Activated CD4-positive, alpha-beta T cell treated with anti-CD3 and anti-CD28 coated beads, Interleukin-2, amount 50 U/mL, for 1 hour (primary cell): ENCODE measurements at places on chromosomes 3 and 15.
A peak's percentile ranks its signal among the peaks of the same experiment; 100 is the strongest.

- no peak for DNase-seq
These were observed 15.0 kb downstream of the RYK start for GRCh38 chr3:134235577-134236076.

DNA sequence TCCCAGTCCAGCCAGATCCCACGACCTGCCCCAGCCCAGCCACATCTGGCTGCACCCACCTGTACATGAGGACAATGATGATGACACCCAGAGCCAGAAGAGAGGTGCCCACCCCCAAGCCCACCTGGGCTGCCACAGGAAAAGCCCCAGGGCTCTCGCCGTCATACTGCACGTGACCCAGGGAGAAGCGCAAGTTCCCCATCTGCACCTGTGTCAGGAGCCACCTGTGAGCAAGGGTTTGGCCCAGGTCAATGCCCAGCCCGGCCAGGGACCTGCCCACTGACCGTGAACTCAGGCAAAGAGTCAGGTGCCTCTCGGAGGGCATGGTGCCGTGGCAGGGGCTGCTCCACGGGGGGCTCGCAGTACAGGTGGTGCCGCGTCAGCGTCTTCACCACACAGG, 16.3 kb downstream of the PLXNB1 start:
- DNase-seq, result no peak

GRCh38 chr15:50182219-50183013, 420 bp downstream of the SLC27A2 start:
- peak; percentile 27 for DNase-seq

GRCh38 chr3:46348823-46349482, 5.0 kb upstream of the CCR2 start:
- DNase-seq, result no peak

GRCh38 chr3:177928172-177928873, 607.9 kb upstream of the KCNMB2 start:
- no peak for DNase-seq

- no peak for DNase-seq
These were observed 101.3 kb downstream of the UBE2E2 start for GRCh38 chr3:23304424-23304823.

DNA sequence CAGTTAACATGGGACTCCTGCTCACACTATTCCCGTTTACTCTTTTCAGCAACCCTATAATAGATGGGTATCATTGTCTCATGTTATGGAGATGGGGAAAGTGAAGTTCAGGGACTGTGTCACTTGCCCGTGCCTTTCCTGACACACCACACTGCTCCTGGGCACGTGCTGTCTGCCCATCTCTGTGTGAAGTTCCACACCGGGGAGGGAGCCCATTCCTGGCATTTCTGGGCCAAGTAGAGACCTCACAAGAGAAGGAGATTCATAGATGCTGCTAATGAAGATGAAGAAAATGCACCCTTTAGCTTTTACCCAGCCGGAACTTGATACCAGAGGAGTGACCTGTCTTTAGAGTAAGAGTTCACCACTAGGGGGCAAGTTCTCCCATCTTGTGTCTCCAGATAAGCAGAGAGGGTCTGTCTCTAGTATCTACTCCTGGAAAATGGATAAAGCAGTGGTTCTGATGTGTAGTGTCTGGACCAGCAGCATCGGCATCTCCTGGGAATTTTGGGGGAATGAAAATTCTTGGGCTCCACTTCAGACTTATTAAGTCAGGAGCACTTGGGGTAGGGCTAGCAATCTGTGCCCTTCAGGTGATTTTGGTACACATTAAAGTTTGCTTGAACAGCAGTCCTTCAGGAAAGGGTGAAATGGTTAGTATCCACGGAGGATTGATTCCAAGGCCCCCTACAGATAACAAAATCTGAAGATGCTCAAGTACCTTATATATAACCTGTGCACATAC, 2.0 kb upstream of the TOPBP1 start:
- no peak for DNase-seq
